GM13977 (cell line): ENCODE measurements at places on chromosomes 2 and 18.

DNA sequence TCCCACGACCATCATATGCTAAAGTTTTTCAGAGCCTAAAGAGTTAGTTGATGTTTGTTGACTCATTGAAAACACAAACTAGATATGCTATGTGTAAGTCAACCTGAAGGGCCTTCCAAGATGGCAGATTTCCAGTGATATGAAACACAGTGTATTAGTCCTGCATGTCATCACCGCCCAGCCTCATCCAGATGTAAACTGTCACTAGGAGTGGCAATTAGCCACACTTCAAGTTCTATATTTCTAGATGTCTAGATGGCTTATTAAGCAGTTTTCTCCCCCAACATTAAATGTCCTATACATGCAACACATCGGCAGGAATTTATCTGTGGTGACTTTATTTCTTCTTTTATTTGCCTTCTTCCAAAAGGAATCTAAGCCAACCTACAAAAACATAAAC is 444.1 kb upstream of the SMIM21 start:
- DNase-seq = no peak

- DNase-seq = no peak
Observed at GRCh38 chr18:58113337-58113736, 69.3 kb downstream of the NEDD4L start.

DNA sequence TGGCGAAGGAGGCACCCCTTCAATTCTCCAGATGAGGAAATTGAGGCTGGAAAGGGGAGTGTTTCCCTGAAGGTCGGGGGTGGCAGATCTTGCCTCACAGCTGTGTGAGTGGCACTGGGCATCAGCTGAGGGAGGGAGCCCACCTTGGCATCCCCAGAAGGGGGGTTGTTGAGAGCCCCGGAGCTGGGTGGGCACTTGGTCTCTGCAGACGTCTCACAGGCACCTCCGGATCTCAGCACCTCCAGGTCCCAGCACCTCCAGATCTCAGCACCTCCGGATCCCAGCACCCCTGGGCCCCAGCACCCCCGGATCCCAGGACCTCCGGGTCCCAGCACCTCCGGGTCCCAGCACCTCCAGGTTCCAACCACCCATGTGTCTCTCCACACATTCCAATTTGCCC is 137.9 kb downstream of the NFATC1 start:
- DNase-seq = no peak

GRCh38 chr2:112977559-112978056 is at the start of gene IL36G:
Gene IL36G (plus strand): TSS chr2:112978006. CDS start chr2:112978639, 633 bp downstream.
- no peak for DNase-seq

- DNase-seq = no peak
Observed at GRCh38 chr2:37604716-37605115, 66.7 kb downstream of the CDC42EP3 start.

GRCh38 chr2:54183972-54184371 is 68.6 kb downstream of the ACYP2 start:
- DNase-seq = no peak

DNA sequence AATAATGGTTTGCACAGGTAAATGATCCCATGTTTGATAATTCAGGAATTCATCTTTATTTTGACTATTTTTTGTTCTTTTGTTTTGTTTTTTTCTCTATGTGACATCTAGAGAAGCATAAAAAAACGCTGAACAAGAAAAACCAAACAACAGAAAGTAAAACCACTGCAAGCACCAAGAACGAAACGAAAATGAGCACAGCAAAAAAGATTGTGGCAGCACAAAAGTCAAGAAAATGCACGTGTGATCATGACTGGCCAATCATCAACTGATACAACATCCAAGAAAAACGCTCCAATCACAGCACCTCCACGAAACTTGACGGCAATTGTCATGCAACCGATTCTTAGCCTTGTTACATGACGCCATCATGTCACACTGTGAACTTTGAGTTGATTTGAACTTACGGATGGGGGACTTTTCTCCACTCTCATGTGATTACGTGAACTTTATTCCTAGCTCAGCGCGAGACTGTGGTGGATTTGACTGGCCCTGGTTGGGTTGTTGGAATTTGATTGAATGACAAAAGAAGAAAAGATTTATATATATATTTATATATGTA is 318.7 kb downstream of the CELF4 start:
- DNase-seq = no peak

DNA sequence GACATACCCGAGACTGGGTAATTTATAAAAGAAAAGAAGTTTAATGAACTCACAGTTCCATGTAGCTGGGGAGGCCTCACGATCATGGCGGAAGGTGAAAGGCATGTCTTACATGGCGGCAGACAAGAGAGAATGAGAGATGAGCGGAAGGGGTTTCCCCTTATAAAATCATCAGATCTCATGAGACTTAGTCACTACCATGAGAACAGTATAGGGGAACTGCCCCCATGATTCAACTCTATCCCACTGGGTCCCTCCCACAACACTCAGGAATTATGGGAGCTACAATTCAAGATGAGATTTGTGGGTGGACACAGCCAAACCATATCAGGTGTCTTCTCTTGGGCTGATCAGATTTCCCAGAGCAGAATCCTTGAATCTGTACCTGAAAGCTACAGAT is 617.3 kb upstream of the ID2 start:
- no peak for DNase-seq

- peak; percentile 6 for DNase-seq
Observed at GRCh38 chr18:49169037-49169521, 218.3 kb upstream of the SMAD7 start.

- DNase-seq = no peak
Observed at GRCh38 chr2:72789241-72789640, 36.6 kb downstream of the EXOC6B start.

DNA sequence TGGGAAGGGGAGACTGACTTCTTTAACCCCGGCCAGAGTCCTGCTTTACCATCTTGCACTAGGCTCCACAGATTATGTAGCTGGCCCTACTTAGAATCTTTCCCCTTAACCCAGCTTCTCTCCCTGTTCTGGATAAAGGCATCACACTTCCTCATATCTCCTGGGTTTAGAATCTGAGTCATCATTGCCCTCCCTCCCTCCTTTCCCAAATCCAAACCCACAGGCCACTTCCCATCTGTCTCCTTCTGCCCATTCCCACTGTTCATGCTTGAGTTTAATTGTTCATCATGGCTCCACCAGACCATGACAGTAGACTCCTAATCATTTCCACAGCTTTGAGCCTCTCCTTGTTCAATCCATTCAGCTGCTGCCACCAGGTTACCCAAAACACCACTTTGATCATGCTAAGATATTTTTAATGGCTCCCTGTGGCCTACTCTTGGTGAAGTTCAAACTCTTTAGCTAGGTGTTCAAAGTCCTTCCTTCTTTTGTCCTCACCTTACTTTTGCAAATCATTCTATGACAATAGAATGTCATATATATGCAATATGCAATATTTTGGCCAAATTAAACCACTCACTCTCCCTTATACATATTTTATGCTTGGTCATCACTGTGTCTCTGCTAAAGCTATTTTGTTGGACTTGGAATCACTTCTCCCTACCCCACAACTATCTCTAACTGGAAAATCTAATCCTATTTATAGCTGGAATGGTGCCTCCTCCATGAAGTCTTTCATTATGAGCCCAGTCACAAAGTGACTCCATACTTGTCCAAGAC is 5.5 kb downstream of the PDE11A start:
- no peak for DNase-seq

GRCh38 chr2:23566241-23567142 is 181.5 kb downstream of the KLHL29 start:
- peak; percentile 64 for DNase-seq

DNA sequence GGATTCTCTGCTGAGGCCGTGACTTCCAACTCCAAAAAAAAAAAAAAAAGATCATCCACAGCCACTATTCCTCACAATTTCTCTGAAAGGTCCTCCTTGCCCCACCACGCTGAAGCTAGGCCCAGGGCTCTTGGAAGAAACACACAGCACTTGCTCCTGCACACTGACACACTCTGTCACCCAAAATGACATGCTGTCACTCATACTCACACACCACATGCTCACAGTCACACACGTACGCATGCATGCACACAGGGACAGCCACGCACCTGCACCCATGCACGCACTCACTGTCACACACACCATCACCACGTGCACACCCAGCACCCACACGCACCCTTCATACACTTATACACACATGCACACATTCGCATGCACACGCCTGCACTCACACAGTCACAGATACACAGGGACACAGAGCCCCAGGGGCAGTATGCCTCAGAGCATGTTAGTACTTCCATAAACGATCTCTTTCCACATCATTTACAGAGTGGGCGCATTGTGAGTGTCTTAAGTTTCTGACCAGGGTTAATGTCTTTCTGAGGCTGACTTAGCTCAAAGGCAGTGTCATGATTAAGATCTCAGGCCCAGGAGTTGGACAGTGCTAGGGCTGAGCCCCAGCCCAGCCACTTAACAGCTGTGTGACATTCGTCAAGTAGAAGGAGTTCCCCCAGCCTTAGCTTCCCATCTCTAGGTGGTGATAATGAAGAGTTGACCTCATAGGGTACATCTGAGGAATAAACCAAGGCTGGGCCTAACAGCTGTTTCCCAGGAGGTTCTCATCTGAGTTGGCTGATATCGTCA is 93.4 kb downstream of the GLI2 start:
- DNase-seq = no peak

DNA sequence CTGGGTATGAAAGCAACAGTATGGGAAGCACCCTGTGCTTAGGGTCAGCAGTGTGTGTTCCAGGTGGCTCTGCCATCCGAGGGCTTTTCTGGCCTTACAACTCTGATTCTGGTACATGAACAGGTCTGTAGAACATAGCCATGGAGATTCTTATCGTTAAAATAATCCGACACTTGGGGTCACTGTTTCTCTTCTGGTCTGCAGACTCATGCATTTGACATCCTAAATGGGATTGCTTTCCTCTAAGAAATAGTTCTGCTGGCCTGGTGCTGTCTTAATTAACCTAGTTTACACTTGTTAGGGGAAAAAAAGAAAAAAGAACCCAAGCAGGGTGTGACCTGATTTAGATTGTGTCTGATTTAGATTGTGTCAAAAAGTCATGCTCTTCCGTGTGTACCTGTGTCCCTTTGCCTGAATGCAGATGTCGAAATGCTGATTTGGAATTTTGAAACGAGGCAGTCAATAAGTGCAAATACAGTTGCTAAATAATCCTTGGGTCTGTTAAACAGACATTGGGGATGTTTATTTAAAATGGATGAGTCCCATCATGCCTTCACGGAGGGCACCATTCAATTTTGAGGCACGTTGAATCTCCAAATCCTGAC is 59.6 kb downstream of the TRPM8 start:
- DNase-seq = peak; percentile 44

DNA sequence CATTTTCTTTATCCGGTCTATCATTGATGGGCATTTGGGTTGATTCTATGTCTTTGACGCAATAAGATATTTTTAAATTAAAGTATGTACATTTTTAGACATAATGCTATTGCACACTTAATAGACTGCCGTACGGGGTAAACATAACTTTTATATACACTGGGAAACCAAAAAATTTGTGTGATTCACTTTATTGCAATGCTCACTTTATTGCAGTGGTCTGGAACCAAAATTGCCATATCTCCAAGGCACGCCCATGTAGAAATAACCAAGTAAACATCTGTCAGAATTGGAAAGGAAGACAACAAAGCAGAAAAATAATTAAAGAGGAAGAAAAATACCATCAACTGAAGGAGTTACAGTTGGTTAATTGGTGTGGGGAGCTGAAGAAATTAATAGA is 205.8 kb upstream of the CTAGE1 start:
- no peak for DNase-seq

- DNase-seq = peak; percentile 73
Observed at GRCh38 chr2:222424276-222424728, at the start of gene SGPP2. Gene SGPP2 (plus strand): TSS chr2:222424543. CDS start chr2:222424603, 60 bp downstream.

- no peak for DNase-seq
Observed at GRCh38 chr2:33230195-33230594, 246.3 kb upstream of the RASGRP3 start.

GRCh38 chr18:74957588-74958224 is 251.2 kb downstream of the PTGR3 start:
- no peak for DNase-seq

- DNase-seq = no peak
Observed at GRCh38 chr2:149606251-149606811, 18.8 kb upstream of the MMADHC start.

- no peak for DNase-seq
Observed at GRCh38 chr2:30366199-30366691, 80.8 kb upstream of the LCLAT1 start.

GRCh38 chr2:240429341-240429871 is 6.1 kb upstream of the GPC1 start:
- no peak for DNase-seq

- DNase-seq = no peak
Observed at GRCh38 chr2:30177440-30177839, 30.6 kb downstream of the YPEL5 start.

DNA sequence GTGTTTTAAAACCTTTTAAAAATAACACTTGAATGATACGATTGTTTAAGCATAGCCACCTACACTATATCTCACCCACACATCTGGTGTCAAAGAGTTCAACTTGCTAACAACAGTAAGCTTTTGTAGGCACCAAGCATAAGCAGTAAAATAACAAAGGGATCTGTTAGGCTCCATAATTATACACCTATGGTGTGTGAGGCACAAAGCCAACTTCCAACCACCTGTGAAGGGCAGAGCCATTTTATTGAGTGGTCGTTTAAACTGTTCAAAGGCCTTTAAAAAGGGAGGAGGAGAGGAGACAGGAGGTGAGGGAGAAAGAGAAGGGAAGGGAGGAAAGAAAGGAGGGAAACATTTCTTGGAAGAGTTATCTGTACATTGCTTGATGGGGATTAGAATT is 27.9 kb downstream of the NEMP2 start:
- DNase-seq = no peak

GRCh38 chr2:183089192-183089851 is 10.8 kb downstream of the DUSP19 start:
- no peak for DNase-seq

DNA sequence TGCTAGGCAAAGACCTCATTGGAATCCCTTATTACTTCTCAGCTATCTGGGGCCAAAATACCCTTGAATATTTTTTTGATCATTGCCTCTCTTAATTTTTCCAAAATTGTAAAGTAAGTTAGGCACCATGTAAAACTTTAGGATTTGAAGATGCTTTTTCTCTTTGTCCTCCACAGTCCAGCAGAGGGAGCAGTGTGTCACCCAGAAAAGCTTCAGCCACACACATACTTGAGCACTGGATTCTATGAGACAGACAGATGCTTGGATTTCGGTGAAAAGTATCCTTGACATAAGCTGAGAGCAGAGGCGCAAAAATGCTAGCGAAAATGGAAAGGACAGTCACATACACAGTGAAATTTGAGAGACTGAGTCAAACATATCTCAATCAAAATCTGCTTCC is 74.7 kb upstream of the KCNJ3 start:
- DNase-seq = peak; percentile 6
